ENCODE measurements at places on chromosomes 3 and 15. TPM values are rescaled to one million over a fixed set of nuclear protein-coding genes. Genes with fewer than 3 reads are reported as not detected.

GXYLT2 gene
- 1.6 TPM for total RNA-seq

EXD1 gene
- total RNA-seq = 0.14 TPM

DAZL gene
- not detected for total RNA-seq

CFAP44 gene
- 1.5 TPM for total RNA-seq

ZIC1 gene
- 0.01 TPM for total RNA-seq

CAMK2N2 gene
- total RNA-seq = 1.4 TPM

RHCG gene
- 42.0 TPM for total RNA-seq

SH3GL3 gene
- 0.25 TPM for total RNA-seq

ITIH4 gene
- 0.61 TPM for total RNA-seq

BCHE gene
- total RNA-seq = 1.1 TPM

LMAN1L gene
- total RNA-seq = not detected

ZNF80 gene
- not detected for total RNA-seq

TBC1D2B gene
- total RNA-seq = 17.6 TPM

TWF2 gene
- total RNA-seq = 64.6 TPM

TM4SF1 gene
- 1,031 TPM for total RNA-seq

ACTC1 gene
- total RNA-seq = 0.22 TPM

LRRC2 gene
- not detected for total RNA-seq

GNAT1 gene
- total RNA-seq = 0.25 TPM

Data from A549 treated with AZD2906 at 1 μM for 4 hours (cell line).